GM23248 (cell line): ENCODE measurements at places on chromosomes 1 and 21. TPM values are rescaled to one million over a fixed set of nuclear protein-coding genes. Genes with fewer than 3 reads are reported as not detected.

- H3K4me1 ChIP-seq, result no peaks in the 10 kb centered on the region
- H3K4me3 ChIP-seq, result no peak overlapping the region
- H3K27me3 ChIP-seq, result no peaks in the 10 kb centered on the region
Observed at GRCh38 chr1:211236633-211237320, 22.4 kb upstream of the RCOR3 start.

DNA sequence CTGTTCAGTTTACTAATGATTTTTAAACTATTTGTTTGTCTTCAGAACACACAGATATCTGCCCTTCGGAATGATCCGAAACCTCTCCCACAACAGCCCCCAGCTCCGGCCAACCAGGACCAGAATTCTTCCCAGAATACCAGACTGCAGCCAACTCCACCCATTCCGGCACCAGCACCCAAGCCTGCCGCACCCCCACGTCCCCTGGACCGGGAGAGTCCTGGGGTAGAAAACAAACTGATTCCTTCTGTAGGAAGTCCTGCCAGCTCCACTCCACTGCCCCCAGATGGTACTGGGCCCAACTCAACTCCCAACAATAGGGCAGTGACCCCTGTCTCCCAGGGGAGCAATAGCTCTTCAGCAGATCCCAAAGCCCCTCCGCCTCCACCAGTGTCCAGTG is 51.6 kb downstream of the ACP6 start:
- H3K36me3 ChIP-seq, result no peaks in the 10 kb centered on the region; the same call in 1 of the 2 replicates
- no peaks in the 10 kb centered on the region for H3K27me3 ChIP-seq
- no peak for DNase-seq

DNA sequence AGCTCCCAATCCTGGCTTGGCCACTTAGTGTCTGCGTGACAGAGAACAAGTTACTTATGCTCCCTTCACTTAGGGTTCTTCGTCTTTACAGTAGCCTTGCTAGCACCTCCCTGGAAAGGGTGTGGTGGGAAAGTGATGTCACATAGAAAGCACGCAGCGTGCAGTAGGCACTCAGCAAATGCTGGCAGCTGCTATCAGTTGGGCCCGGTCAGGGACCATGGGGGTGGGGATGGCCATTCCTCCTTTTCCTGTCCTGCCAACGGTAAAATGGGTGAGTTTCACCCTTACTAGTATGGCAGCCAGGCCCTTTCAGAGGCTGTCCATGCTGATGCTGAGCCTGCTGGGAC is 6.2 kb upstream of the KCNA10 start:
- peak; percentile 68 for DNase-seq
- H3K27me3 ChIP-seq, result peaks cover 29% of the 10 kb centered on the region
- no peak overlapping the region for H3K4me3 ChIP-seq
- peaks cover 20% of the 10 kb centered on the region for H3K4me1 ChIP-seq
- H3K27ac ChIP-seq, result no peak overlapping the region
- no peaks in the 10 kb centered on the region for H3K36me3 ChIP-seq

DNA sequence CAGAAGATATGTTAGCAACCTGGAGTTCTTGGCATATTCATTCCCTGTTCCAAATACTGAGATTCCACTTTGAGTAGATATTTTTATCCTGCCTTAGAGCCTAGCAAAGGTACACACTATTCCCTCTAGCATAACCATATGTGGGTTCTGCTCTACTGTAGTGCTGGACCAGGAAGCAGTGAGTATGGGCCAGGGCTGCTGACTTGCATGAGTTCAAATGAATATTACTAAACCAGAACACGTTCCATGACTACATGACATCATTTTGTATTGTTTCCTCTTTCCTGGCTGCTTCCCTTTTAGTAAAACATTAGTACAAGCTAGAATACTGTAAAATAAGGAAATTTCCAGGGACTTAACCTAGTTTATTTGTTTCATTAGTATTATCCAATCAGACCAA is 41.1 kb downstream of the TNFSF18 start:
- no peaks in the 10 kb centered on the region for H3K4me1 ChIP-seq
- H3K36me3 ChIP-seq, result no peaks in the 10 kb centered on the region
- H3K4me3 ChIP-seq, result no peak overlapping the region
- H3K27me3 ChIP-seq, result no peaks in the 10 kb centered on the region
- DNase-seq, result no peak
- H3K27ac ChIP-seq, result no peak overlapping the region

DNA sequence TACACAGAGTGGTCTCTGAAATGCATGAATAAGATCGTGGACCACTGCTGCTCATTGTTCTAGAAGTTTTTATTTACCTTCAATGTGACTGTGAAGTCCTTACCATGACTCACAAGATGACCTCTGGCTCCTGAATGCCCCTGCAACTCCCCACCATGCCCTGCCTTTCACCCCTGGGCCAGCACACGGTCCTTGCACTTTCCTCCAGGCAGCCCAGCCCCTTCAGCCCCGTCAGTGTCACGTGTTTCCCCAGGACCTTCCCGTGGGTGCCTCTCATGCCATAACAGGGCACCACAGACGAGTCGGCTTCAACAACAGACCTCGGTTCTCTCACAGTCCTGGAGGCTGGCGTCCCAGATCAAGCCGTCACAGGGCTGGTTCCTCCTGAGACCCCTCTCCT is 62.1 kb downstream of the B3GALT5 start:
- no peak overlapping the region for H3K4me3 ChIP-seq
- no peak for DNase-seq
- no peaks in the 10 kb centered on the region for H3K36me3 ChIP-seq
- no peaks in the 10 kb centered on the region for H3K27me3 ChIP-seq
- H3K4me1 ChIP-seq, result no peaks in the 10 kb centered on the region

DNA sequence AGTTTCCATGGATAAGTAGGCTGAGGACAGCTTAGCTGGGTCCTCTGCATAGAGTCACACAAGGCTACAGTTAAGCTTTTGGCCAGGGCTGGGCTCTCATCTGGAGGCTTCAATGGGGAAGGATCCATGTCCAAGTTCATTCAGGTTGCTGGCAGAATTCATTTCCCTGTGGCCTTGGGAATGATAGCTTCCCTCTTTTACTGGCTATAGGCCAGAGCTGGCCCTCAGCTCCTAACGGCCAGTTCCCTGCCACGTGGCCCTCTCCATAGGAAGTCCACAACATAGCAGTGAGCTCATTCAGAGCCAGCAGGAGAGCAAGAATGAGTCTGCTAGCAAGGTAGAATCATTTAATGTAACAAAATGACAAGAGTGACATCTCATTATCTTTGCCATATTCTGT is 15.1 kb upstream of the PODN start:
- no peak overlapping the region for H3K4me3 ChIP-seq
- peaks cover 27% of the 10 kb centered on the region for H3K36me3 ChIP-seq
- H3K4me1 ChIP-seq, result peaks cover 45% of the 10 kb centered on the region
- DNase-seq, result peak; percentile 42
- H3K27me3 ChIP-seq, result no peaks in the 10 kb centered on the region

- no peaks in the 10 kb centered on the region for H3K36me3 ChIP-seq
- DNase-seq, result no peak
- H3K4me1 ChIP-seq, result no peaks in the 10 kb centered on the region
Observed at GRCh38 chr1:48576565-48576964, 104.6 kb upstream of the SPATA6 start.

- no peak overlapping the region for H3K4me3 ChIP-seq
- no peaks in the 10 kb centered on the region for H3K27me3 ChIP-seq
- H3K27ac ChIP-seq, result no peak overlapping the region
- no peak for DNase-seq
- H3K4me1 ChIP-seq, result no peaks in the 10 kb centered on the region
Observed at GRCh38 chr1:239098400-239099037, 287.8 kb upstream of the CHRM3 start.

GRCh38 chr1:219883400-219884332 is 44.7 kb downstream of the SLC30A10 start:
- no peak for DNase-seq
- no peak overlapping the region for H3K27ac ChIP-seq
- H3K4me1 ChIP-seq, result no peaks in the 10 kb centered on the region
- H3K36me3 ChIP-seq, result no peaks in the 10 kb centered on the region
- no peaks in the 10 kb centered on the region for H3K27me3 ChIP-seq
- no peak overlapping the region for H3K4me3 ChIP-seq

DNA sequence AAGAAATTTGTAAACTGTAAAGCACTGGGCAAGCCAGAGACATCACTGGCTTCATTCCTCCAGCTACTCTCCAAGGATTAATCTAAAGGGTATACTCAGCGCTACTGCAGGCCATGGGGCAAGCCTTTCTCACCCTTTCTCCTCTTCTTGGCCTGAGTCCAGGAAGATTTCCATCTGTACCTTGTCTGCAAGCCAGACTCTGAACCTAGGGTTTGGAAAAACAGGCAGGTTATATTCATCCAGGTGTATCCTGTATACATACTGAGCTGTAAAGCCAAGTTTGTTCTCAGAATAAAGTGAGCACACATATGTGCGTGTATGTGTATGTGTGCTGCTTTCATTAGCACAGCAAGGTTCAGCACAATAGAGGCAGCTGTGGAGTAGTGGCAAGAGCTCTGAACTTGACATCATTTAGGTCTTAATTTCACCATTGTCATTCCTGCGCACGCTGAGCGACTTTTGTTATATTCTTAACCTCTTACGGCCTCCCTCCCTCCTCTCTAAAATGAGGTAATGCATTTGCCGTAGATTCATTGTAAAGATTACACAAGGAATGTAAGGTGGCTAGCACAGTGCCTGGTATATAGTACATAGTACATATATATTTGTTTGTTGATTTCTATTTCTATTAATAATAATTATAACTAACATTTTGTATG is 128.1 kb upstream of the JUN start:
- peaks cover 25% of the 10 kb centered on the region for H3K4me1 ChIP-seq
- H3K27ac ChIP-seq, result no peak overlapping the region
- no peaks in the 10 kb centered on the region for H3K27me3 ChIP-seq

GRCh38 chr1:220203816-220204215 is 68.4 kb downstream of the RAB3GAP2 start:
- H3K4me1 ChIP-seq, result 0 out of 2 replicates have a peak, but pooled peaks cover under 1% of the 10 kb centered on the region
- no peak overlapping the region for H3K4me3 ChIP-seq
- DNase-seq, result no peak
- H3K27ac ChIP-seq, result no peak overlapping the region

DNA sequence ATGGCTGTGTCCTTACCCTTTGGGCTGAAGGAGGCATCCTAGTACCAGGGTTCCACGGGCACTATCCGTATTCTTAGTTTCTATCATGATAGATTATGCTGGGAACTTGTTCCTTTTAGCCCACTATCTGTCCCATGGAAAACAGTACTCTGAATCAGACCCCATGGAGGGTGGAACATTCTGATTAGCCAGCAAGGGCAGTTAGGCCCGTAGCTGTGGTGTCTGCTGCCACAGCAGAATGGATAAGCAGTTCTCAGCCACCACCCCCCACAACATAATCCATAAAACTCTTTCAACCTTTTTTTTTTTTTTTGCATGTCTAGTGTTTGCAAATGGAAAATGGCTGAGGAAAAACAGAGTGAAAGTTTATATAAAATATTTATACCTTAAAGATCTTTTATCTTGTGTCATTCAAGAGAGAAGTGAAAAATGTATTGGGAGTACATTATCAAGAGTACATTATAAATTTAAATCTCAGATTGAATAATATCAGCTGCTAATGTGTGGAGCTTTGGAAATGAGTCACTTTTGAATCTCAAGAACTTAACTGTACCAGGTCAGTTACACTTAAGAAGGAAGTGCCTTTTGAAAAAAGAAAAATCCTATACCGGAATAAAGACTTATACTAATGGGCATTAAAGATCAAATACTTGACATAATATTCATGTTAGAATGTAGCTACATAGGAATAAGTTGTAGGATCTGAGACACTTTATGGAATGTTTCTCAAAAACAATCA is 80.3 kb downstream of the NFIA start:
- peak; percentile 41 for DNase-seq
- H3K27ac ChIP-seq, result 0 out of 2 replicates have a peak overlapping the region, but pooled peaks have one; percentile 29
- no peaks in the 10 kb centered on the region for H3K36me3 ChIP-seq

DNA sequence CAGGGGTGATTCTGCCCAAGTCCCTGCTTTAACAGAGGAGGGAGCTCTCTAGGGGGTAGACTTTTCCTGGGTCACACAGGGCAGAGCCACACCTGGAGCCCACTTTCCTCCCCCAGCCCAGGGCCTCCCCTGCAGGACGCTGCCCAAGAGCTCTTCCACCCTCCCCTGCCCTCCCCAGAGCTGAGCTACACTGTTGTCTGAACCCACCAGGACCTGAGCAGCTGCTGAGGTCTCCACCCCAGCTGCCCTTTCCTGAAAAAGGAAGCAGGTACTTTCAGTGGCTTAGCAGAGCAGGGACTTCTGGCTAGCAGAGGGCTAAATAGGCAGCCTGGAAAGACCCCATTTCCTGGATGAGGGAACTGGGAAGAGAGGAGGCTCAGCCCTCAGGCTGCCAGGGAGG is 169.3 kb upstream of the ETV3 start:
- no peak overlapping the region for H3K27ac ChIP-seq
- no peaks in the 10 kb centered on the region for H3K36me3 ChIP-seq
- no peaks in the 10 kb centered on the region for H3K4me1 ChIP-seq
- no peak for DNase-seq

DNA sequence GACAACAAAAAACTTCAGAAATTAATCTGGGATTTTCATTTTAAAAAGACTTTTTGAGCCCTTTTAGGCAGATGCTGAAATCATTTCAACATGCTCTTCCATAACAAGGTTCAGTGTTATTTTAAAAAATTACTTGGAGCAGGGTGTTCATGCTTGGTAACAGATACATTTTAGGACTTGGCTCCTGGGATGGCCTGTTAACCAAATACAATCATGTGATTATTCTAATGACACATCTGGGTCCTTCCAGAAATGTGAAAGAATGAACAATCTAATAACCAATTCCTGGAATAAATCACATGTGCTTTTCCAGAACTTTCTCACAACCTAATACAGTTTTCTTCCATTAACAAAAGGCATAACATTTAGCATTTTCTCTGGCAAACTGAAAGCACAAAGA is 379.8 kb upstream of the RUNX1 start:
- no peaks in the 10 kb centered on the region for H3K36me3 ChIP-seq
- H3K27ac ChIP-seq, result peak overlapping the region; percentile 46; the same call in 1 of the 2 replicates
- peaks cover 17% of the 10 kb centered on the region for H3K4me1 ChIP-seq
- H3K4me3 ChIP-seq, result 0 out of 2 replicates have a peak overlapping the region, but pooled peaks have one; percentile 12
- peak; percentile 27 for DNase-seq

GRCh38 chr21:37458669-37459276 is 92.2 kb downstream of the DYRK1A start:
- no peaks in the 10 kb centered on the region for H3K36me3 ChIP-seq
- 0 out of 2 replicates have a peak overlapping the region, but pooled peaks have one; percentile 13 for H3K27ac ChIP-seq
- peaks cover 66% of the 10 kb centered on the region for H3K4me1 ChIP-seq
- DNase-seq, result no peak
- H3K4me3 ChIP-seq, result no peak overlapping the region

NFIA gene
- total RNA-seq, result 3.4 and 4.0 TPM in 2 replicates

LHX4 gene
- total RNA-seq, result not detected in 2 replicates

RNU5D-1 gene
- total RNA-seq, result not detected in 2 replicates

RAD54L gene
- total RNA-seq, result 1.9 and 3.0 TPM in 2 replicates

AQP10 gene
- total RNA-seq, result not detected in 2 replicates

TRIM58 gene
- not detected in 2 replicates for total RNA-seq

LENEP gene
- total RNA-seq, result not detected in 2 replicates

AMPD1 gene
- total RNA-seq, result not detected in 2 replicates

ACTL8 gene
- total RNA-seq, result 0.11 TPM in 1 of 2 replicates, not detected in the other

TAS1R3 gene
- 0.54 TPM in 1 of 2 replicates, not detected in the other for total RNA-seq
